ENCODE measurements at places on chromosomes 16 and 17. TPM values are rescaled to one million over a fixed set of nuclear protein-coding genes. Genes with fewer than 3 reads are reported as not detected.

Gene ABAT
- total RNA-seq, result 2.4 TPM

Gene MYO15A
- total RNA-seq, result 0.18 TPM

GRCh38 chr16:67026570-67026969 is 2.4 kb upstream of the CBFB start:
- no peak for DNase-seq

- DNase-seq, result no peak
These were observed 17.5 kb downstream of the ABCA9 start for GRCh38 chr17:69043098-69043734.

GRCh38 chr17:47757386-47757785 is 24.4 kb downstream of the TBX21 start:
- no peak for DNase-seq

DNA sequence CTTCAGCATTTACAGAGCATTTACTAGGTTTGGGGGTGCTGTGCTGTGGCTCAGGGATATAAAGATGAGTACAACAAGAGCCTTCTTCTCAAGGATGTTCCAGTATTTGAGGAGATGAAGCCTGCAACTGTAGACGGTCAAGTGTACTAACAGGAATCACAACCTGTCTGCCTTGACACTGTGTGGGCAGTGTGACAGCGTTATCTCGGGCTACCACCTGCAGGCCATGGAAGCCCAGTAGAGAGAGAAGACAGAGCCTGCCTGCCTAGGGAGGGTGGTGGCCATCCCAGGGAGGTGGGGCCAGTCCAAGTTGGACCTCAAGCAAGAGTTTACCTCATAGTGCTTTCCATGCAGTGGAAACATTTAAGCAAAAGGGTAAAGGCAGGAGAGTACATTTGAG is 215.1 kb upstream of the ASIC2 start:
- no peak for DNase-seq

GRCh38 chr17:1720856-1721386 is 3.6 kb upstream of the WDR81 start:
- no peak for DNase-seq

- DNase-seq, result no peak
These were observed 55.8 kb upstream of the GSE1 start for GRCh38 chr16:85557083-85557970.

DNA sequence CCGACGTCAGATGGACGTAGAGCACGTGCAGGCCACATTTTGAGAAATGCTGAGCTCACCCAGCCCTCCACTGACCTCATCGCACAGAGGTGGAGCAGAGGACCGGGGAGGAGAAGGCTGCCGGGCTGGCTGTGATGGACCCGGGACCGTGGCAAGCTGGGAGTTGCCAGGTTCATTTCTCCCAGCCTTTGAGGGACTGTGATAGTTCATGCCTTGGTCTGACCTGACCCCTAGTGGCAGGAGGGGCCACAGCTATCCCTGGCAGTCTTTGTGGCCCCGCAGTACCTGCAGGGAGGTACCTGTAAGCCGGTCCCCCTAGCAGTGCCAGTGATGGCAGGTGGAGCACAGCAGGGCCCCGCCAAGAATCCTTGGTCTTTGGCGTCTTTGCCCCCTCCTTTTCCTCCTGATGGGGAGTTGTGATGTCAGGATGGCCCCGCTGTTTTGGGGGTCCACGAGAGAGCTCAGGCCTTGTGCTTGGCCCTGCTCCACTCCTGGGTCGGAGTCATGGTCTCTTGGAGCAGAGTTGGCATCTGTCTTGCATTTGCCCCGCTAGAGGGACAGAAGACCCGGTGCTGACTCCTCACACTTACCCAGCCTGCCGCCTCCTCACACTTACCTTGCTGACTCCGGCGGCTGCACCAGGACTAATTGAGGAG is 50.4 kb downstream of the OR1D5 start:
- no peak for DNase-seq

GRCh38 chr17:47239967-47240651 is 13.5 kb upstream of the ITGB3 start:
- DNase-seq, result peak; percentile 100

- no peak for DNase-seq
These were observed 9.7 kb downstream of the CHAD start for GRCh38 chr17:50458701-50459676.

Data from glomerular endothelial cell (primary cell).